ENCODE measurements at places on chromosomes 6 and 20.

DNA sequence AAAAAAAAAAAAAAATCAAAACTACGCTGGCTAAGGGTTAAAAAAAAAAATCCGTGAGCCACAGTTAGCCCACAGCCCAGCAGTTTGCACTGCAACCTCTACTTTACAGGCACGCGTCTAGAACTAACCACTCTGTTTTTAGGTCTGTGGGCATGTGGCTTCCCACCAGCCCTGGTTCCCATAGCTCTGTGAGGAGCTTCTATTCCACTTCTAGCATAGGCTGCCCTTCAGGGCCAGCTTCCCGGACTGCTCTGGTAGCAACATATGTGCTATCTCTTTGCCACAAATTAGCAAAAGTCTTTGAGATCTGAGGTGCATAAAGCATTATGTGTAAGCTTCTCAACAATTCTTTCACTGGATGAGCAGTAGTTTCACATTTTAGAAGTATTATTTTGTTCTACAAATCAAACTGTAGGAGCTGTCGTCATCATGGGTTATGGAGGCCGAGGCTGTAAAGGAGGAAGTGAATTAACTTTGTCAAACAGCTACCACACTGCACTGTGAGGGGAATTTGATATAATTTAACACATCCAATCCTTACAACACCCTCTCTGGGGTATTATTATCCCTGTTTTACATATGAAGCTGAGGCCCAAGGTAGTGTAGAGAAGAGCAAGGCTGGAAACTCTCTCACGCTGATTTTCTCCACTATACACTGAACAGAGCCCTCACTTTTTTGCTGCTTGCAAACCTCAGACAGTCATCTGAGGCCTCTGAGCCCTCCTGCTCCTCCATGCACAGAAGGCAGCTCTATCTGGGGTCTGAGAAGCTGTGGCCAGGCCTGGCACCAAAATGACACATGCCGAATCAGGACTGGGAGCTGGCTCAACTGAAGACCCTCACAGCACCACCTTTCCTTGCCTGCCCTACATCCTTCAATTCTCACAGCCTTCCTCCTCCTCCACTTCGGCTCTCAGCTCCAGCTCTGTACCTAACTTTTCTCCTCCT lies 35.4 kb downstream of the MAN1A1 start:
- DNase-seq = no peak

- no peak for DNase-seq
Observed at GRCh38 chr20:59823491-59824259, 109.8 kb downstream of the SYCP2 start.

DNA sequence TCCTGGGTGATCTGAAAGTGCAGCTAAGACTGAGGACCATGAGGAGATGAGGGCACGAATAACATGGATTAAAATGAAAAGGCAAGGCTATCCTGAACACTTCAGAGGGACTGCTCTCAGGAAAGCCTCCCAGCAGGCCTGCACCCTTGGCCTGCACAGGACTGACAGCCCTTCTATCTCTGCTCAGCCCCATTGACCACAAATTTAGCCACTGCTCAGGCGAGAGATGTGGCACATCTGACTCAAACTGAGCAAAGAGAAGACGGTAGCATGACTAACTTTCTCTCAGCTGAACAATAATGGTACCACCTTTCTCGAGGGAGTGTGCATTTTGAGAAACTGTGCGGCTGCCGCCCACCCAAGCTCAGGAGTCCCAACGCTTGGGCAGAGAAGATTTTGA lies 257.5 kb downstream of the ADGB start:
- no peak for DNase-seq

DNA sequence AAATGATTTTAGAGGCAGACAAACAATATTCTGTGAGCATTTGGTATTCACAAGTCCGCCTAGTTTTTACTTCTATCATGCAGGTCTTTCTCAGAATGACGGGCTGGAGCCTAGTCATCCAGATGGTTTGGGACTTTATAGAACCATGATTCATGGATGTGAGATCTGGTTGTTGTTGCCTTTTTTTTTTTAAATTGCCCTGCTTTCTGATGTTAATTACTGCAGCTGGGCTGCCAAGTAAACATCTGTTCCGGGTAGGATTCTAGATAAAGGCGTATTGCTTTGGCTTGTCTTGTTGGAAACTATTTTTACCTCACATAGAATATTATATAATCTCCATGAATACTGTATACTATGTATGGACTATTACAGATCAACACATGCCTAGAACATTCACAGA lies 58.1 kb downstream of the RNF217 start:
- DNase-seq = no peak

GRCh38 chr20:35104685-35105295 lies 12.2 kb upstream of the TRPC4AP start:
- no peak for DNase-seq

GRCh38 chr6:1334684-1335083 lies 22.8 kb downstream of the FOXQ1 start:
- no peak for DNase-seq
